Urinary bladder (tissue), 4 donors: ENCODE measurements at places on chromosomes 3 and 15. TPM values are rescaled to one million over a fixed set of nuclear protein-coding genes. Genes with fewer than 3 reads are reported as not detected.

DNA sequence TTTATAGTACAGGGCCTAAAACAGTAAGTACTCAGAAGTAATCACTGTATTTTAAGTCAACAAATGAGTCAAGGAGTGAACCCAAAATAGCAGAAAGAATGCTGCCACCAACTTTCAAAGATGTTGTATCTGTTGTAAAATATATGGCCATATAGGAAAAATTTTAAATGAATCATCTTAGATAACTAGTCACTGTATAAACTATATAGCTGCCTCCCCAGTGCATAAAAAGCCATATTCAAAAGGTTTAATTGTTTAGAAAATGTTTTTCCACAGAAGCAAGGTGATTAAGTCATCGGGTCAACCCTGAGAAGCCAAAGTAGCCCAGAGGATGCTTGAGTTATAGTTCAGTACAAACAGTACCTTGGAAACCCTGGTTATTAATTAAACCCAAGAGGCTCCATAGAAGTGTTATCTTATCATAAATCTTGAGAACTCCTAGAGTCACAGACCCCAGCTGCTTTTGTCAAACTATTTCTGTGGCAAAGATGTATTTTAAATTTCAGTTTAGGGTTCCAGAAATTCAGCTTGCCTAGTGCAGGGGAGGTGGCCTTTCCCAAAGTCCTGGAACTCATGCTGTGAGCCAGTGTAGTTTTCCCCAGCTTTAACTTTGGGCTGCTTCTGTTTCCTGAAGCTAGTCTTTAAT is 39.2 kb downstream of the MBNL1 start:
- no peak for DNase-seq

- DNase-seq, result no peak
Measured at GRCh38 chr3:33467786-33468185, 27.6 kb upstream of the UBP1 start.

DNA sequence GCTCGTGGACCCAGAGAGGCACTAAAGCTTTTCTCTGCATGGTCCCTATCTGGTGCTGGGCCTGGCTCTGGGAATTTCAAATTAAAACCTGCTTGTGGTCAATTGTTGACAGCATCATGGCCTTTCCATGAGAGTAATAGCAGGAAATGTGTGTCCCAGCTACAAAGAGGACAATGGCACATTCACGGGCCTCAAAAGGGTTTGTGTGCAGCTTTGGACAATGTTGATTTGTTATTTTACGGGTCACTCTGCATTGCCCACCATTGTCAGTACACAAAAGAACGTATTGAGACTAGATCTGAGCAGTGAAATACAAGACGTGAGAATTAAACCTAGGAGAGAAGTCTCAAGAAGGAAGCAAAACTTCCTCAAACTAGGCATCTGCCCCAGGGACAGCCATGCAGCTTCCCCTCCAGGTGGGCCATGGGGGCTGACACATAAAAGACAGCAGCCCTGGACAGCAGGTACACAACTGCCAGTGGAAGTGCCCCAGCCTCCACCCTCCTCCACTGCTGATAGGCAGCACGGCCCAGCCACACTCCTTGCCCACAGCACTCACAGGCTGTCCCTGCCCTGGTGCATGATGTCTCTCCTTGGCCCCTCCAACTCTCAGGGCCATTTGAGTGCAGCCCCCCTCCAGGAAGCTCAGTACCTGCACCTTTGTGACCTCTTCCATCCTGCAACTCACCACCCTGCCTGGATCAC is 15.9 kb upstream of the LTF start:
- no peak for DNase-seq

DNA sequence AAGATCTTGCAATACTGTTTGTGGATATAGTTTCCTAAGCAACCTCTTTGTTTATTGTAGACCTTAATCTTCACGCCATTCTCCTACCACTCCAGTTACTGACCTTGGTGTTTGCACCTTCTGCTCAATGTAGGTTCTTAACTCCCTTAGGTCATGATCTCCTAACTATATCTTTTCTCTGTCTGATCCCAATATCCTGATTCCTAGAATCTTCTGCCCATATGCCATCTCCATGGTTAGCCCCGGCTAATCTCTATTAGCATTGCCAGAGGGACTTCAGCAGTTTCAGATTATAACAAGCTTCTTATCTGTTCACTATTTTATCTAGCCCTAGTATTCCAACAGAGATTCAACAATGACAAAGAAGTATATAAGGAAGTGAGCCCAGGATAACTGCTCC is 64.9 kb downstream of the IMPG2 start:
- no peak for DNase-seq

DNA sequence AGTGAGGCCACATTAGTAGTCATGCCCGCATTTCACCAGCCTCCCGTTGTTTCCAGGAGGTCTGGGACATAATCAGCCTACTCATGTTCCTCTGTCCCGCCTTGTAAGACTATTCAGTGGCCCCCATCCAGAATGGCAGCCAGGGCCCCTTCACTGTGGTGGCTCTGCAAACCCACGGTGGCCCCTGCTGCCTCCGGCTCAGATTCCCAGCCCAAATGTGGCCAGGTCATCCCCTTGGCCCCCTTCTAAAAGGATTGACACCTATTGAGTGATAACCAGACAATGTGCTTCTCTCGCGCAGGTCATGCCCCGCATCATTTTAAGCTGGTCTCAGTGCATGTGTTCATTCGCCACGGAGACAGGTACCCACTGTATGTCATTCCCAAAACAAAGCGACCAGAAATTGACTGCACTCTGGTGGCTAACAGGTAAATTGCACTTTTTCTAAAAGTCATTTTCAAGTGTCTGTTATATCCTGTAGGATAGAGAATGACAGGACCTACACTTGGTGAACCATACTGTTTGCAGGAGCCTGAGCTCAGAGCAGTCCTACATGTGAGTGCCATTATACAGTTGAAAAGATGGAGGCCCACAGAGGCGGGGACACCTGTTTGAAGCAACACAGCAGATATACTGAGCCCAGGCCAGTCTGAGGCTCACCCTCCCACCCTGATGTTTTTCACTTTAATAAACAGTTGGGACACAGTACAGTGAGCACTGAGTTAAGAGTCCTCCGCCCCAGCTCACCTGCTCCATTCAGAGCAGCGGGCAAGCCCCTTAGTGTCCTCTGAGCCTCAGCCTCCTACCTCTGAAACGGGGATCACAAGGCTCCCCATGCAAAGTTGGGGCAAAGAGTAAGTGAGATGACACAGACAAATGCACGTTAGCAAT is 47.7 kb downstream of the PXYLP1 start:
- no peak for DNase-seq

- DNase-seq, result no peak
Measured at GRCh38 chr15:25706176-25706955, 156.8 kb downstream of the ATP10A start.

DNA sequence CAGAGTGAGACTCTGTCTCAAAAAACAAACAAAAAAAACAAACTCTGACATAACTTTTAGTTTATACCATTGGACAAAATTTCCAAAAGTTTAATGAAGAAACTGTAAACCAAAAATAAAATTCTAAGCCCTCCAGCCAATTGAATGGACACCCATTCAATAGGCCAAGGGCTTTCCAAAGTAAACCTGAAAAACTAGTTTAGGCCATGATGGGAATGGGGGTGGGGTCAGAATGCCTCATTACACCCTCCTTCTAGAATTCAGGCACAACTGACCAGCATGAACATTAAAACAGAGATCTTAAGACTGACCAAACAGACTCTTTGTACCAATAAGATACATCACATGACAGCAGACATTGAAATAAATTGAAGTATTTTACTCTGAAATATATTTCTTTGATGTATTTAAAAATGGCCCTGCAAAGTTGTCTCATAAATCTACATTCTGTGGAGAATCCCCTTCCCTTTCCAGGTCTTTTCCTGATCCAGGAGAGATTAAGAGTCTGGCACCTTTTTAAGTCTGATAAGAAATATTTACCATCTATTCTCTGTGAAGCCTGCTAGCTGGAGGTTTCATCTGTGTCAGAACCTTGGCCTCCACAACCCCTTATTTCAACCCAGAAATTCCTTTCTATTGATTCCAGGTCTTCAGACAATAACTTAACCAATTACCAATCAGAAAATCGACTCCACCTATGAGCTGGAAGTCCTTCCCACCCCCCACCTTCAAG is 15.7 kb downstream of the THOC7 start:
- DNase-seq, result no peak

DNA sequence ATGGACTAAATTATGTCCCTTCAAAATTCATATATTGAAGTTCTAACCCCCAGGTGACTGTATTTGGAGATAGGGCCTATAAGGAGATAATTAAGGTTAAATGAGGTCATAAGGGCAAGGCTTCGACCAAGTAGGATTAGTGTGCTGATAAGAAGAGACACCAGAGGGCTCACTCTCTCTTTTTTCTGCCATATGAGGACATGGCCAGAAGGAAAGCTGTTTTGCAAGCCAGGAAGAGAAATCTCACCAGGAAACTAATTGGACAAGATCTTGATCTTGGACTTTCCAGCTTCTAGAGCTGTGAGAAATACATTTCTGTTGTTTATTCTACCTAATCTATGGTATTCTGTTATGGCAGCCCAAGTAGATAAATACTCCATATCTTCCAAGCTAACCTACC is 503.6 kb upstream of the NAALADL2 start:
- no peak for DNase-seq

DNA sequence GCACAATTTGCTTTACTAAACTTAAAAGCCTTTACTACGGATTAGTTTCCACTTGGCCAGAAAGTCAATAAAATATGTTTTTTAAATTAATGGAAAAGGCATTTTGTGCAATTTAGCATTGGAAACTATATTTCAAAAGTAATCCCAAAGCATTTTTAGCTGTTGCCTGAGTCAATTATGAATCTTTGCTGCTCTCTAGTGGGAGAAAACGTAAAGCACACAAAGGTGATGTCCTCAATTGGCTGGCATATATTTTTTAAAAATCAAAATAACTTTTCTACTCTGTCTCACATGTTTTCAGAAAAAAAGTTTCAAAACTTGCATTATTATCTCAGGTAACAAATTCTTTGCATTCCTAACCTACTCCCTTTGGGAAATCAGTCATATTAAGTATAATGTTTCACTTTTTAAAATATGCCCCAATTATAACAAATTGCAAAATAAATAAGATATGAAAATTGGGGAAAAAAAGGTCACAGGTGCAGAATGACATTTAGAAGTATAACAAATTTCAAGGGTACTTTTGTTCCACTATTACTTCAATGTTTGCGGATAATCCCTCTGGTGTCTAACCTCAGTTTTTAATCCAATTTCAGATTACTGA is 47.2 kb upstream of the TEX55 start:
- peak; percentile 17 for DNase-seq

- DNase-seq, result no peak
Measured at GRCh38 chr3:105545051-105545450, 178.3 kb downstream of the ALCAM start.

DNA sequence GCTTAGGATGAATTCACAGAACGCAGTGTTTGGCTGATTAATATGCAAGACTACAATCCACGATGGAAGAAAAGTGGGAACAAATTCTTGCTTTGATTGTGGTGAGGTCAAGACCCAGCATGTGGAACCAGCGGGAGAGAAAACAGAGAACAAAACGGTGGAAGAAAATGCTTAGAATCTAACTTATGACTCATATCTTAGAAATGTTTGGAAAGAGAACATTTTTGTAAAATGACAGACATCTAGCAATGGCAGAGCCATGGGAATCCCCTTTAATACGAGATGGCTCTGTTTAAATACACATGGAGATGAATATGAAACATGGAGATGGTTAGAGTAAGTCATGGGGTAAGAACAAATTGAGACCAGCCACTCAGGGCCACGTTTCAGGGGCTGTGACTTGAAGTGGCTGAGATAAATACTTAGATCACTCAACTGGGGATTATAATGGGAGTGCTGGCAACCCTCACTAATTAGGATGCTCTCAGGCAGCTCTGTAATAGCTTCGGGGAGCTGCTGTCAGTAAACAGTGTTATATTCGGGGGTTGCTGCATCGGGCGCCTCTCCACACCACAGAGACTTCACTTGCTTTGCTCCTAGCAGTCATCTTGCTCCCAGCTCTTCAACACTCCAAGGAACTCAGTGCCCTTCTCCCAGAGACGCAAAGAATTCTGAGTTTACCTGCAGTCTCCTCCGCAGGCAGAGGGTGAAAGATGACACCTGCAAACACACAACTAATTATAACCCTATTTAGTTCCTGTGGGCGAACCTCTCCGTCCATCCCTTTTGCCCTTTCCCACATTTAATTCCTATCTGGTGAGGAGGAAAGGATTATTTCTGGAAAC is 68.0 kb upstream of the ONECUT1 start:
- no peak for DNase-seq

DNA sequence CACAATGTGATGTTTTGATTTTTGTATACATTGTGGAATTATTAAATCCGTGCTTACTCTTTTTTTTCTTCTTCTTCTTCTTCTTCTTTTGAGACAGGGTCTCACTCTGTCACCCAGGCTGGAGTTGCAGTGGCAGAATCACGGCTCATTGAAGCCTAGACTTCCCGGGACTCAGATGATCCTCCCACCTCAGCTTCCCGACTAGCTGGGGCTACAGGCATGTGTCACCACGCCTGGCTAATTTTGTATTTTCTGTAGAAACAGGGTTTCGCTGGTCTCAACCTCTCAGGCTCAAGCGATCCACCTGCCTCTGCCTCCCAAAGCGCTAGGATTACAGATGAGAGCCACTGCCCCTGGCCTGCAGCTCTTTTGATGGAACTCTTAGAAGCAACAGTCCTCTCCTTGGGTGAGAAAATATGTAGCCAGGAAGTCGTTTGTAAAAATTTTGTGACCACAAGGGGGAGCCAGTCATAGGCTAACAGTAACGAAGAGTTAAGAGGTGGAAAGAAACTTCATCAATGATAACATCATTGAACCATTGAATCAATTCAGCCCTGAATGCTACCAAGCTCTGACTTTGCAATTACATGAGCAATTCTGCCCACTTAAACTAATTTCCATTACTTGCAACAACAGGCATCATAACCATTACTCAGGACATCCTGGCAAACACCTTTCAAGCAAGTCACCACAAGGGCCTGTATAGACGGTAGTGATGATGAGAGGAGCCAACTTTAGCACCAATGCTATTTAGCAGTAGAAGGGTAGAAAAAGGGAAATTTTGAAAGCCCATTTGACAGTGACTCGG is 16.7 kb upstream of the CMTM7 start:
- no peak for DNase-seq

DNA sequence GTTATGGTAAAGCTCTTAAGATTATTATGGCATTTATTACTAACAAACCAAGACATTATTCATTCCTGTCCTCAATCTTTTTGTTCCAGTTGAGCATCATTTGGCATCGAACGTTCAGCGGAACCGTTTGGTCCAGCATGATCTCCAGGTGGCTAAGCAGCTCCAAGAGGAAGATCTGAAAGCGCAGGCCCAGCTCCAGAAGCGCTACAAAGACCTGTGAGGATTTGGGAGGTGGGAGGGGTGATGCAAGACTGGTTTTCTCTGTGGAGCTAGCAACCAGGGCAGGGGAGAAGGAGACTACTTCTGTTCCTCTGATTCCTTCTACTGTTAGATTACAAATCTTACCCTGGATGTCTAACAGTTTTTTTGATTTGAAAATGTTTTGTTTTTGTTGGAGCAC is 27.6 kb upstream of the UTS2B start:
- no peak for DNase-seq

The CYP11A1 gene
- total RNA-seq, result 0.21 TPM

The FBLN2 gene
- 132 TPM for total RNA-seq

The IMPG2 gene
- total RNA-seq, result 2.3 TPM

The NAALADL2 gene
- 77.5 TPM for total RNA-seq
